Upper lobe of left lung (tissue), 6 donors: ENCODE measurements at places on chromosomes 13 and 19. TPM values are rescaled to one million over a fixed set of nuclear protein-coding genes. Genes with fewer than 3 reads are reported as not detected.

Gene C19orf33
- total RNA-seq: 65.0 TPM

DNA sequence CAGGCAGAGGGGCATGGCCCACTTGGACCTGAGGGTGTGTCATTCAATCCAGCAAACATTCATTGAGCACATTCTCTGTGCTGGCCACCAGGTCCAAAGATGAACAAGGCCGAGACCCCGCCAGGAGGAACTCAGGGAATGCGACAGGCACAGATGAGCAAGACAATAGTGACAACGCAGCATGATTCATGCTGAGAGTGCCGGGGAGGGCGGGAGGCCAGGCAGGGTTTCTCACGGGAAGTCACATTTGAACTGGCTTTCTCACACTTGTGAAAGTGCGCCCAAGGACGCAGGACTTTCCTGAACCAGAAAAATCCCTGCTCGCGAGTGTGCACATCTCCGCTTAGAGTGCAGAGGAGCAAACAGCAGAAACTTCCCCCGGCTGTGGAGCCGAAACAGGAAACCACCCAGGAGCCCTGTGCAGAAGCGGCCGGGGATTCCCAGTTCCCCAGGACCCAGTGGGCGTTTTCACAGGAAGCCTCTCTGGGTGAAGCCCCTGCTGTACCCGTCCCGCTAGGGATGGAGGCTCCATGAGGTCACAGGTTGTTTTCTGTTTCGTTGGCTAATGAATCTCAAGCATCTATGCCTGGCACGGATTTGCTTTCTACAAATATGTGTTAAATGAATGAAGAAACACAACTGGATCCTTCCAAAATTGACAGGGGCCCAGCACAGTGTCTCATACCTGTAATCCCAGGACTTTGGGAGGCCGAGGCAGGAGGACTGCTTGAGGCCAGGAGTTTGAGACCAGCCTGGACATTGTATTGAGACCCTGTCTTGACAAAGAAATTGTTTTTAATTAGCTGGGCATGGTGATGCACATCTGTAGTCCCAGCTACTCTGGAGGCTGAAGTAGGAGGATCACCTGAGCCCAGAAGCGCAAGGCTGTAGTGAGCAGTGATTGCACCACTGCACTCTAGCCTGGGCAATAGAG is 68.4 kb upstream of the TM9SF2 start:
- DNase-seq: no peak

DNA sequence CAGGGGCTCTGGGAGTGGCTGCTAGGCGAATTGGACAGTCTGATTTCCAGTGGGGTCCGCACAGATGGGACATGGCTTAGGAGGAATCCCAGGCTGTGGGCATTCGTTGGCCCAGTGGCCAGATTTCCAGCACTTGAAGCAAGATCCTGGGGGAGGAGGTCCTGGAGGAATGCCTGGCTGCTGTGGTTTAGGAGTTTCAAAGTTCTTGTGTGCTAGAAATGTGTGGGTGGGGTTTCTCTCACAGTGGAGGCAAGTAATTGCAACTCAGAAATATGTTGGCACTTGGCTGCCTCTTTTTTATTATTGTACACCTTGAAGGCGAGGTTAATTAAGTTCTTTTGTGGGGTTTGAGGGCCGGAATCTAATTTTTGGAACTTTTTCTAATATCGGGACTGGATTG is 17.1 kb downstream of the IGFL3 start:
- DNase-seq: no peak

Gene FGF21
- not detected for total RNA-seq

Gene SBK3
- 1.6 TPM for total RNA-seq

Gene CPAMD8
- total RNA-seq: 95.2 TPM
